ENCODE measurements at places on chromosomes 3 and 15.

DNA sequence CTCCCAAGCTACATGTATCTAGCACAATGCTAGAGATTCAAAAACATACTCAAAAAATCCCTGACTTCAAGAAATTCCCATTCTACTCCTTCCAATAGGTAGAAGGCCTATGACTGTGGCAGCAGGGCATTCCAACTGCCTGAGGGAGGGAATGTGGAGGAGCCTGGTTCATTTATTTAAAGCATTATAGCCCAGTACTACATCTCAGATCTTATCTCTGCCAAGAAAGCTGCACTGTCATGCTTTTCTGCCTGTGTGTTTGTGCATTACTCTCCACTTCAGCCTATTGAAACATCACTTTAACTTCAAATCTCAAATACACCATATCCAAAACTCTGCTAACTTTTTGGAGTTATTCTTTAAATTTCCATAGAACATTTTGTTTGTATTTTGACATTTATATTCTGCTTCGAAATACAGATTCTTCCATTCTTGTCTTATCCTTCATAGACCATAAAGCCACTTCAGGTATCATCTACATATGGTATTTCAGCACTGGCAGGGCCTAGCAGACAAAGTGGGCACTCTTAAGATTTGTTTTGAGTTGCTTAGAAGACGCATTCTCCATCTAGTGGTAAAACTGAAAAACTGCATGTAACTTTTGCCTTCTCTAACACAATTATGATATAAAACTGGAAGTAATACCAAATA, 59.1 kb upstream of the NEDD4 start:
- DNase-seq: peak; percentile 68

DNA sequence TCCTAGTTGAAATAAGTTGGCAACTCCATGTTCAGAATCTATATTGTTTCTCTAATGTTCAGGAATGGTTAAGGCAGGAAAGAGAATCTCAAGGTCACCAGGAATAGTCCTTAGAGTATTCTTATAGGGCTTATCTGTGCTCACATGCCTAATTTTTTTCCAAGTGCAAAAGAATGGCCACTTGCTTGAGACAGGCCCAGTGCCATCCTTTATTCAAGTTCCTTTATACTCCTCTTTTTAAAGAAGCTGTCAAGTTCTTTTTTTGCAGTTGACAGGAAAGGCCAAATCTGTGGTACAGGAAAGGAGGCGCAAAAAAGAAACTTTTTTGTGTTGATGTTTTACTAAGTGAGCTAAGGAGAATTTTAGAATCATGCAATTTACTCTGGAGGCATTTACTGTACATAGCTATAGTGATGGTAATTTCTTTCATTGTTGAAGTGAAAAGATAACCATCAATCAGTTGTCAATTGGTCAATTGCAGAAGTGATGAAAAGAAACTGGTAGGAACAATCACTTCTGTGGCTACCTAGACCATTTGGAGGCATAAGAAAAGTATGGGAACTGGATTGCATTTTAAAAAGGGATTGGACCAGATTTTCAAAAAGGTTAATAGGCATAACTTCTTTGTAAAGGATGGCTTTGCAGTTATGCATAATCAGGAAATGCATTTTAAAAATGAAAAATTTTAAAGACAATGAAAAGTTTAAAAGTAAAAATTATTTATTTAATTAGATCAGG, 102.5 kb upstream of the SOX2 start:
- no peak for DNase-seq

DNA sequence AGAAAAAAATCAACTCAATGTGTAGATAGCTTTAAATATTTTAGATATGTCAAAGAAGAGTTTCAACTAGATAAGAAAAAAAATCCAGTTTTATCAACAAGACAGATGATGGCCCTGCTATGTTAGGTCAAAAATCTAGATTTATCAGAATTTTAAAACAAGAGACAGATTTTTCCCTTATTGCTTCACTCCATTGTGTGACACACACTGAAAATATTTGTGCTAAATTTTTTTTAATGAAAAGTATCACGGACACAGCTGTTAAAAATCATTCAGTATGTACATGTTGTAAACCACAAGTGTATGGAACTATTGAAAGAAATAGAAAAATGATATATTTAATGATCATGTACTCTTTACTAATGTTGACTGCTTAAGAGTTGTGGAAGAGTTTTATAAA, 43.6 kb downstream of the FOXB1 start:
- DNase-seq: no peak

DNA sequence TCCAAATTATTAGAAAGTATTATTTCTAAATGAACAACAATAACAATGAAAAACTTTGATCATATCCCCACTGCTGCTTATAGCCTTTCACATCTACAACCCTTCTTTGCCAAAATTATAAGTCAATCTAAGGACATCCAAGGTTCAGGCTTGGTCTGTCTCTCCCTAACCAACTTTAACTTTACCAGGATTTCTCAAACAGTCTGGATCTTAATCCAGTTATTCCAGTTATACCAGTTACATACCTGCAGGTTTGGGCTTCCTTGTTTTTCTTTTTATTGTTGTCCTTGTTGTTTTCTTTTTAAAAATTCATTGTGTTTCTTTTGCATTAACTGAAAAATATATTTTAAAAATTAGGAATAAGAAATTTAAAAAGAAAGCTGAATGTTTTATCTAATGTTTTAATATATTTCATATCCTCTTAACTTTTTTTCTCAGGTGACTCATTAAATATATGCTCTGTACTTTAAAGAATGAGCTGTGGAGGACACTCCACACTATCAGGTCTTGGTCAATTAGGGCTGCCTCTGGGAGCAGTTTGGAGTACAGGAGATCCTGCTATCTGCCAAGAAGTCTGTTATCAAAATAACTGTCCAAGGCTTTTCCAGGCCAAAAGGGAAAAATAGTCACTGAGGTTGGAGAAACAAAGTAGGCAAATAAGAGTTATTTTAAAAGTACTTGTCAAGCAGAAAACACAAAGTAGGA, 421.4 kb downstream of the EPHA6 start:
- no peak for DNase-seq

- DNase-seq: peak; percentile 77
These were observed 8.9 kb upstream of the SEMA5B start for GRCh38 chr3:123036352-123037014.

DNA sequence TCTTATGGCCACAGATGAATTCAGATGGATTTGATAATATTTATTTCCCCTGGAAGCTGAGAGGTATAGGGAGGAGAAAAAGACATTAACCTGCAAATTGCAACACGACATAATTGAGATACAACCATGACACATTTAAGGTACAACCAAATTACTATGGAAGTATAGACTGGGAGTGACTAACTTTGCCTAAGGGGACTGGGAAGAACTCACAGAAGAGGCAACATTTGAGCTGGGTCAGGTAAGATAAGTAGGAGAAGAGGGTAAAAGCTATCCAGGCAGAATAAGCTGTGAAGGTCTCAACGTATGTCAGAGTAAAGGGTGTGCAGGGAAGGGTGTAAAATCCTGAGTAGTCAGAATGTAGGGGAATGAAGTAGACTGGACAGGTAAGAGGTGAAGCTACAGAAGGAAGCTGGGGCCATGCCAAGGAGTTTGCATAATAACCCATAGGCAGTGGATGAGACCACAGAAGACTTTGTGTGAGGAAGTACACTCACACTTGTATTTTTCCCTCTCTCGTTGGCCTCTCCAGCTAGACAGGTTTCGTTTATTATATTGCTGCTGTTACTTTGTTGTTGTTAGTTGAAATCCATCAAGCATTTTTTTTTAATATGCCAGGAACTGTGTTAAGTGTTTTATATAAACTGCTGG, 28.0 kb upstream of the PTX3 start:
- no peak for DNase-seq

- DNase-seq: peak; percentile 60
These were observed 109.8 kb downstream of the IGF2BP2 start for GRCh38 chr3:185715091-185715490.

Measured in AG20443 (cell line).